ENCODE measurements at places on chromosomes 7 and 10. TPM values are rescaled to one million over a fixed set of nuclear protein-coding genes. Genes with fewer than 3 reads are reported as not detected.

GRCh38 chr7:81462672-81463071, 307.2 kb downstream of the HGF start:
- peaks cover 7% of the 10 kb centered on the region for H3K4me1 ChIP-seq
- no peaks in the 10 kb centered on the region for H3K36me3 ChIP-seq
- DNase-seq: peak; percentile 60
- no peak overlapping the region for H3K4me3 ChIP-seq
- no peaks in the 10 kb centered on the region for H3K27me3 ChIP-seq
- H3K27ac ChIP-seq: no peak overlapping the region

DNA sequence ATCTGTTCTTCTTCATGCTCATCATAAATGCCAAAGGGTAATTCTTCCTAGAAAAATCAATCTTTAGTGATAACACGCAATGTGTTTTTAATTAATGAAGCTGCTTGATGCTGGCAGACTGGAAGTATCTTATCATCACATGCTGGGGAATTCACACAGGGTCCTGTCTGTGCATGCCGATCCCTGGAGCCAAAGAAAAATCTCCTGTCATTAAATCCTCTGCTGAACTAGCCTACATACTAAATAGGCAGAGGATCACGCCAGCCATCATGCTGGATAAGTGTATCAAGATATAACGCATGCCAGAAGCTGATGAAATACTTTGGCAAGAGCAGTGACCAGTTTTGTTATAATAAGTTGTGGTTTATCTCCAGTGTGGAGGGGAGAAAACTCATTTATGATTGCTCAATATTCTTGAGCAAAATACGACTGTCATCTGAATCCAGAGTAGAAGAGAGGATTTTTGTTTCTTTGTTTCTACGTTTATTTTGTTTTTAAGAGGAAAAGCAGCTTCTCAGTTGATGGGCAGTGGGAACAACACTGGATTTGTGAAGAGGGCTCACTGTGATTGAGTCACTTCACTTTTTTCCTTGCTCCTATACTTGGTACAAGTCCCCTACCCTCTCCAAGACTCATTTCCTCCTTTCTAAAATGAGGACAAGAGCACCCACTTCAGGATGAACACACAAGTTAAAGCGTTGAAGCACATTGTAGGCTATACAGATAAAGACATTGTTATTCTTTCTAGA, 649.1 kb downstream of the TNS3 start:
- no peaks in the 10 kb centered on the region for H3K36me3 ChIP-seq
- peaks cover 61% of the 10 kb centered on the region for H3K4me1 ChIP-seq
- H3K27ac ChIP-seq: peak overlapping the region; percentile 93
- no peaks in the 10 kb centered on the region for H3K27me3 ChIP-seq
- peak overlapping the region; percentile 16 for H3K4me3 ChIP-seq

- DNase-seq: peak; percentile 52
- peak overlapping the region; percentile 81 for H3K4me3 ChIP-seq
- no peaks in the 10 kb centered on the region for H3K36me3 ChIP-seq
These were observed 623 bp downstream of the INPP5A start for GRCh38 chr10:132538031-132538789.

The CPA4 gene
- 16.7 TPM for total RNA-seq

The WNT16 gene
- total RNA-seq: 0.22 TPM

The TMEM184A gene
- total RNA-seq: not detected
